DMS79 treated with DMSO at 0.1 percent for 48 hours (cell line): ENCODE measurements at places on chromosomes 16 and 17.

GRCh38 chr17:36947922-36948716 lies 635 bp upstream of the AATF start:
- peak; percentile 49 for DNase-seq

DNA sequence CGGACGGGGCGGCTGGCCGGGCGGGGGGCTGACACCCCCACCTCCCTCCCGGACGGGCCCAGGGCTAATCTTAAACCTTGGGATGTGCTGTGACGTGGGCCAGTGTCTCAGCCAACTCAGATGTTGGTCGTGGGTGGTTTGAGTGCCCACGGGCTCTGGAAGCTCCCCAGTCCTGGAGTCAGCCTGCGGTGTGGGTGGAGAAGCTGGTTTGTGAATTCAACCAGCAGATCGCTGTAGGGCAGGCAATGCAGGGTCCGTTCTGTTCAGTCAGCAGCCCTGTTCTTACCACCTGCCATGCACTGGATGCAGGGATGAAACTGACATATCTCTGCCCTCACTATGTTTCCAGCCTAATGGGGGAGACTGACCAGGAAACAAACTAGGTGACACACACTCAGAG lies 8.0 kb upstream of the ZNF500 start:
- no peak for DNase-seq

- DNase-seq = no peak
These were observed 80.4 kb upstream of the AKTIP start for GRCh38 chr16:53583401-53583800.

- DNase-seq = no peak
These were observed 49.3 kb upstream of the TNRC6C start for GRCh38 chr17:77909236-77909635.

GRCh38 chr16:13084331-13084730 lies 182.9 kb downstream of the SHISA9 start:
- no peak for DNase-seq

- peak; percentile 25 for DNase-seq
These were observed 18.8 kb upstream of the RBL2 start for GRCh38 chr16:53415504-53415903.

GRCh38 chr16:81480606-81481206 lies 36.1 kb downstream of the CMIP start:
- no peak for DNase-seq

DNA sequence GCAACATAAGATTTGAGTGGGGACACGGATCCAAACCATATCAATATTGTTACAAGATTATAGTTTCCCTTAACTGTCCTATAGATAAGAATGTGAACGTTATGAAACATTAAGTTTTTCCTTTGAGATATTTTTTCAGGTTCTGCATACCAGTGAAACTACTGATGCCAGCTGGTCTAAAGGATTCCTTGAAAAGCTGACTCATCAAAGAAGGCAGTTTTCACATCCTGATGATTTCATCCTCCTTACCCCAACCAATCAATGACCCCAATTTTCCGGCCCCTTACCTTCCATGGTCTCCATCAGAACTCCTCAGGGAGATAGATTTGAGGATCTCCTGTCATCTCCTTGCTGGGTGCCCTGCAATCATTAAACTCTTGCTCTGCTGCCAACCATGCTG lies 64.1 kb upstream of the HS3ST4 start:
- no peak for DNase-seq

DNA sequence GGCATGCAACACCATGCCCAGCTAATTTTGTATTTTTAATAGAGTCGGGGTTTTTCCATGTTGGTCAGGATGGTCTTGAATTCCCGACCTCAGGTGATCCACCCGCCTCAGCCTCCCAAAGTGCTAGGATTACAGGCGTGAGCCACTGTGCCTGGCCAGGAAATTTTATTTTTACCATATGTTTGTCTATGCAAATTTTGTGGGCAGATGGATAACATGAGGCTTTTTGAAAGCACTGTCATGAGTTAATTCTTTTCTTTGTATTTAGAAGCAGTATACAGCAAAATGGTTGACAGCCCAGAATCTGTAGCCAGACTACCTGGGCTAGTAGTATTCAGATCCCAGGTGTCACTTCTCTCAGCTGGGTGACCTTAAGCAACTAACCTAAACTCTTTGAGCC lies 8.5 kb upstream of the KPNB1 start:
- DNase-seq = no peak

DNA sequence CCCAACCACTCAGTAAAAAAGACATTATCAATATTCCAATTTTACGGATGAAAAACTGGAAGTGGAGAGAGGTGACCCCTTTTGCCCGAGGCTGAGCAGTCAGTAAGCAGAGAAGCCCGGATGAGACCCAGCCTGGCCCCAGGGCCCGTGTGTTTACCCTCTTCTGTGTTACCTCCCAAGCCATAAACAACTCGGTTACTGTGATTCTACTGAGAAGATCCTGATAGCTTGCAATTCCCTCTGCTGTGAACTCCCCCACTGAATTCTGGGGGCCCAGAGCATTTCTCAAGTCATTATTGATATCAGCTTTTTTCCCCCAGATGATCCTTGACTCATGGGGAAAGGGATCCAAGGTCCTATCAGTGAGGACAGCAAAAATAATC lies 482.6 kb upstream of the ERCC4 start:
- no peak for DNase-seq

- no peak for DNase-seq
These were observed 320.5 kb upstream of the TNRC6C start for GRCh38 chr17:77637818-77638575.

DNA sequence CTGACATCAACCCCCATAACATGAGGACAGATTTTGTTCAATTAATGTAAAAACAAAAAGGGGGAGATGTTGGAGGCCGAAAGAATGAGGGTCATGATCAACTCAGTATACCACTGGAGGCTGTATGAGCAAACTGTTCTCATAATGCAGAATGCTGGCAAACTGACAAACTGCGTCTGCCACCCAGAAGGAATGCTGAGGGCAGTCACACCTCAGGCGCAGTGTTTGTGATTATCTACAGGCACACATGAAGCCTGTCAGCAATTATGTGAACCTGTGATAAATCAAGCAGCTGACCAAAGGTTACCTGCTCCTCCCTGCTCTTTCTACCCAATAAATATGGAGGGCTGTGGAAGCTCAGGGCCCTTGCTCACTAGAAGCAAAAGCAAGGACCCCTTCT lies 27.3 kb downstream of the CD300LG start:
- no peak for DNase-seq

GRCh38 chr17:79974566-79975497 lies 60.8 kb downstream of the TBC1D16 start:
- DNase-seq = peak; percentile 20

GRCh38 chr16:57373117-57373947 lies 1.0 kb downstream of the CX3CL1 start:
- DNase-seq = no peak

DNA sequence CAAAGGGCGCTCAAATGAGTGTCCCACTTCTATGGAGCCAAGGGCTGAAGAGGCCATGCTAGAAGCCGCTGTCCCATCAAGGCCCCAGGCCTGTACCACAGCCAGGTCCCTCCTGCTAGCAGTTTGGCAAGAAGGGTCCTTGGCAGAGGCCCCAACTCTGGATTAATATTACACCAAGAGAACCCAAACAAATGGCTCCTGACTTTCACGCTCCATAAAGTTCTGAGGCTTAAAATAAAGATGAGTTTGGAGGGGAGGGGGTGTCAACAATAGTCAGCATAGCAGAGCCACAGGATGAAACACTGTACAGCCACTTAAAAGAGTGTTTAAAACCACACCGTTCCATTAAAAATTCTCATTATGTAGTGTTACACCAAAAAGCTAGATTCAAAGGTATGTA lies 30.5 kb downstream of the CUEDC1 start:
- peak; percentile 78 for DNase-seq

- no peak for DNase-seq
These were observed 29.2 kb downstream of the NOL11 start for GRCh38 chr17:67746704-67747571.

DNA sequence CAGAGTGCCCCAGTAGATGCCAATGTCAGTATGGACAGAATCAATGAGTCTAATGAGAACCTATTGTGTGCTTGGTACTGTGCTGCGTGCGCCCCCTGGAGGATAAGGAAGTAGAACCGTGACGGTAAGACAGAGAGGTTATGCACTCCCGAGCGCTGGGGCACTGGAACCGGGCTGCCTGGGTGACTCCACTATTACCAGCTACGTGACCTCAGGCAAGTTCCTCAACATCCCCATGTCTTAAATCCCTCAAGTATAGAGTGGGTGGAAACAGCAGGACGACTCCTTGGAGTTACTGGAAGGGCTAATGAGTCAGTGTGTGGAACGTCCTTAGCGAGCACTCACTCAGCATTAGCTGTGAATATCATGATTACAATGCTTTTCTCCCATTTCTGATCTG lies 16.2 kb downstream of the CHST4 start:
- no peak for DNase-seq

GRCh38 chr17:43457362-43457692 lies 26.4 kb upstream of the DHX8 start:
- no peak for DNase-seq

GRCh38 chr17:33015716-33016346 lies 24.2 kb downstream of the SPACA3 start:
- no peak for DNase-seq

GRCh38 chr16:17151335-17151734 lies 319.4 kb downstream of the XYLT1 start:
- DNase-seq = no peak
